Bronchial smooth muscle cell (primary cell): ENCODE measurements at places on chromosomes 12 and 14. TPM values are rescaled to one million over a fixed set of nuclear protein-coding genes. Genes with fewer than 3 reads are reported as not detected.

BLOC1S1 gene
- total RNA-seq = 154 and 162 TPM in 2 replicates

CCDC88C gene
- total RNA-seq = under 0.01 and 0.09 TPM in 2 replicates

TBX3 gene
- total RNA-seq = 9.8 and 20.5 TPM in 2 replicates

ARMH4 gene
- 2.8 and 3.0 TPM in 2 replicates for total RNA-seq

EML1 gene
- total RNA-seq = 84.0 and 251 TPM in 2 replicates

KRT3 gene
- total RNA-seq = not detected in 2 replicates

ASPG gene
- not detected in 2 replicates for total RNA-seq

FANCM gene
- total RNA-seq = 3.8 and 5.0 TPM in 2 replicates

E2F7 gene
- 1.6 and 2.2 TPM in 2 replicates for total RNA-seq

PTGES3 gene
- total RNA-seq = 28.2 and 42.7 TPM in 2 replicates

TTC8 gene
- 25.8 and 27.1 TPM in 2 replicates for total RNA-seq

RERG gene
- not detected in 2 replicates for total RNA-seq

IL23A gene
- 0.09 TPM in 1 of 2 replicates, not detected in the other for total RNA-seq

SLC25A21 gene
- total RNA-seq = 0.17 and 0.63 TPM in 2 replicates

RTL1 gene
- total RNA-seq = under 0.01 TPM in 1 of 2 replicates, not detected in the other

RILPL2 gene
- total RNA-seq = 5.8 TPM in 2 replicates

LALBA gene
- total RNA-seq = not detected in 2 replicates

EFS gene
- total RNA-seq = 0.47 and 8.3 TPM in 2 replicates

LTBR gene
- total RNA-seq = 40.0 and 40.4 TPM in 2 replicates

TNS2 gene
- 48.2 and 58.6 TPM in 2 replicates for total RNA-seq

EP400 gene
- total RNA-seq = 6.6 and 7.6 TPM in 2 replicates

CRADD gene
- total RNA-seq = 10.5 and 12.8 TPM in 2 replicates

TRPV4 gene
- 1.1 and 2.4 TPM in 2 replicates for total RNA-seq
